ENCODE measurements at places on chromosomes 2 and 18.

DNA sequence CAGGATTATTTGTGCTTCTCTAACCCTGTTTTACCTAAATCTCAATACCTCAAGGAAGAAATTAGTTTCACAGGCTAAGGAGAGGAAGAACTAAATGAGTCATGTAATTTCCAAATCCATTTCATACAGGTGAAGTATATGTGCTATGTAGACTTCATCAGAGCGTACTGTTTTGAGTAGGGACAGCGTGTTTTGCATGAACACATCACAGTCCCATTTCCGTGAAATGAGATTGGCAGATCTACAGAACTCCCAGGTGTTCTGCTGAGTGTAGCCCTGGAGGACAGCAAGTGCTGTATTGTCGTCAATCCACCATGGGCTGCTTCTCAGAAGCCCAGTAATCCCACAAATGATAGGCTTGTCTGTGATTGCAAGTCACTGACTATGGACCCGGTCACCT lies 97.7 kb downstream of the XRCC5 start:
- no peak for DNase-seq

- DNase-seq, result no peak
These were observed 62.4 kb downstream of the SERPINB8 start for GRCh38 chr18:64032312-64032711.

GRCh38 chr18:9038277-9038871 lies 64.1 kb upstream of the NDUFV2 start:
- no peak for DNase-seq

DNA sequence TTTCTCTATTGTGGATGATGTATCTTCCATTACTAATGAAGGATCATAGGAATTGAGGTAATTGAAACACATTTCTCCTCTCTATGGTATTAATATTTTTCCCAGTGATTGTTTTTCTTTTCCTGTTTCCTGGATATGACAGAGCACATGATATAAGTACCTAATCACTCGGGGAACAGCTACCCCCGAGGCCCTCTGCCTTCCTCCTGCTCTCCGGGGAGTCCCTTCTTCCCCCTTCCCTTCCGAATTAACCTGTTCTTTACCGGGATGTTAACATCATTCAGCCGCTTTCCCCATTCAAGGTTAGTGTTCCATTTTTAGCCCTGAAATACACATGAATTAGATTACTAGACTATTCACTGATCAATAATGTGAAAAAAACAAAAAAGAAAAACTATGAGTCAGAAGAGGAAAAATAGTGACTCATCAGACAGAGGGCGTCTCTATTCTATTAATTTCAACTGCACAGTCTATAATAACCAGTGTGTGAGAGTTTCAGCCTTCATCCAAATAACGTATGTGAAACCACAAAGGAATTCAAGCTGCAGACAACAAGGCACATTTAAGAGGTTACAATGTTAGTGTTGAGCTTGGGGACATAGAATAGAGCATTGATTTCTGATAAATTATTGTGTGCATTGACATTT lies 450.8 kb downstream of the DLGAP1 start:
- DNase-seq, result no peak

DNA sequence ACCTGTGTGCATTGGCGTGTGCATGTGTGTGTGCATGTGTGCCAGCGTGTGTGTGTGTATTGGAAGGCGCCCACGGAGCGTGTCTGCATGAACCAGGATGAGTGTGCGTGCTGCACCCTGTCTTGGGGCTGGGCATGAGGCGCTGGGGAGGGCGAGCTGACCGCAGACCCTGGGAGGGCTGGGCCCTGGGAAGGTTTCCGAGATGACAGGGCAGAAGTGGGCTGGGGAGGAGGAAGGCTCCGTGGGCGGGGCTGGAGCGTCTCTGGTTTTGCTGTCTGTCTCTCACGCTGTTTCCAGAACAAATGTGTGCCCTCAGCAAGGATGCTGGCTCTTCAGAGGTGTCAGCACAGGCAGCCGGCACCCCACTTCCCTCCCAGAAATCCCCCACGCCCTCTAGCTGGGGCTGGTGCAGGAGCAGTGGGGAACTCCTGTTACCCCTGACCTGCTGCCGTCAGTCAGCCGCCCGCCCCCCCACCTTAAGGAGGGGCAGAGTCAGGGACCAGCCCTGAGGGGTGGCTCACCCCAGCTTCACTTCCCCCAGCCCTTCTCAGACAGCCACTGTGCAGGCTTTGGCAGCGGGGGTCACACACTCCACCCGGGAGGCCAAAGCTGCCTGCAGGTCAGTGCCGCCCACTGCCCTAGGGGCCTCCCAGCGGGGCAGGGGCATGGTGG lies at the start of gene GPR35:
Gene GPR35, plus strand, starts transcription at position 531 of the 672 bp plus-strand sequence. CDS start 4,473 bp downstream, outside the sequence.
- DNase-seq, result peak; percentile 56

DNA sequence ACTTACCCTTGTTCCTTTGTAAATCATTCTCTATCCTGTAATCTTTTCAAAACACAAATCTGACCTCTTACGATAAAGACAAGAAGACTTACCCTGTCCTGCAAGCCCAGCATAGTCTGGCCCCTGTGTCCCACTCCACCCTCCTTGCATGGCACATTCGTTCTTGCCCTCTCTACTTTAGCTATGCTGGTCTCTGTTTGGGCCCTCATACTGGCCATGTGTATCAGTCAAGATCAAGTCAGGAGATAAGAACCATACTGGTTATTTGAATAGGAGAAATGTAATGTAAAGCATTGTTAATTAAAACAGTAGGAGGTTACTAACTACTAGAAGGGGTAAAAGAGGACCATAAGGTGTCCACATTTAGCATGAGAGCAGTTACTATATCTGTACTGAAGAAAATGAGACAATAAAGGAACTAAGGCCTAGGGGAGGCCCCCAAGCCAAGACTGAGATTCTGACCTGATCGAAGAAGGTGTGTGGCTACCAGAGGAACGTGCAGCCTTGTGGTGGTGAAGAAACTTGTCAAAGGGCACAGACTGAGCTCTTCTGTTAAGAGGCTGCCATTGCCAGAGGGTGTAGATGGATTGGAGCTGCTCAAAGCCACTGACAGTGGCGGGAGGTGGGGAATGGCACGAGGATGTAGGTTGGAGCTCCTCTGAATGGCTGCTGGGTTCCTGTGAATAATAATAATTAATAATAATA lies 80.8 kb downstream of the KCTD18 start:
- DNase-seq, result no peak
